Esophagus squamous epithelium (tissue), 5 donors: ENCODE measurements at places on chromosomes 11 and 22. TPM values are rescaled to one million over a fixed set of nuclear protein-coding genes. Genes with fewer than 3 reads are reported as not detected.

Gene CLNS1A
- 27.5 TPM for total RNA-seq

Gene ELMOD1
- total RNA-seq, result not detected

Gene LRRC56
- total RNA-seq, result 0.85 TPM

- DNase-seq, result no peak
- no peaks in the 10 kb centered on the region for H3K27me3 ChIP-seq
- H3K4me1 ChIP-seq, result peaks cover 13% of the 10 kb centered on the region
Observed at GRCh38 chr11:58688789-58689503, 42.8 kb downstream of the GLYAT start.

DNA sequence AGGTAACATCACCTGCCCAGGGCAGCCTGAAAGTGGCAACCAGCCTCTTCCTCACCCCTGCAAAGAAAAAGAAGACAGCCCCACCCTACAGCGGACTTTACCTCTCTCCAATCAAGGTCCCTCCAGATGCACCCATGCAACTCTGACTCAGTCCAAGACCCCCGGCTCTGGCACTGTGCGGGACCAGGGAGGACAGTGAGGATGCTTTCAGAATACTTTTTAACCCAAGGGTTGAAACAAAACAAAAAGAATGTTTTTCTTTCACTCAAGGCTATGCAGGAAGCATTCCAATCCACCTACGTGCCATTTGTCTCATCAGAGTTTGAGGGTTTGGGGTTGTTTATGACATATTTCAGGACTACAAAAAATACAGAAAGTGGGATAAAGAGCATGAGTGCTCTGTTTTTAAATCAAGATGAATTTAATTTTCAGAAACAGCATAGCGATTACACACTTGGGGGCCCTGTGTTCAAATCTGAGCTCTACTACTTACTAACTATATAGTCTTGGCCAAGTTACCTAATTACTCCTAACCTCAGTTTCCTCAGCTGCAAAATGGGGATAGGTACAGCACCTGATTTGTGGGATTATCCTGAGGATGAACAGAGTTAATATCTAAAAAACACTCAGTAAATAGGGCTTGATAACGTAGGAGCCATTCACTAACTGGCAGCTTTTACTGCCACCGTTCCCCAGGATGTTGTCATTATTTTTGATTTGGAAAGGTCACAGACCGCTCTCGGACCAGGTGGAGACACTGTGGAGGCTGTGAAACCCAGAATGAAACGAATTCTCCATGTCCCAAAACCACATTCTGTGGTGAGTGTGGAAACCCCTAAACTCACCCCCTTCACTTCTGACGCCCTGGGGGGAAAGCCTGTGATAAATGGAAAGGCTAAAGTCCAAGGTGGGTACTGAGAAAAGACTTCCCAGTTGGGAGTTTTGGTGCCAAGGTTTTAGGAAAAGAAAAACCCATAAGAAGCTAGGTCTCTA is 5.6 kb downstream of the PLAAT3 start:
- no peak overlapping the region for H3K27ac ChIP-seq
- peaks cover 18% of the 10 kb centered on the region for H3K4me1 ChIP-seq
- no peaks in the 10 kb centered on the region for H3K27me3 ChIP-seq
- DNase-seq, result no peak
- no peaks in the 10 kb centered on the region for H3K36me3 ChIP-seq

GRCh38 chr11:43944761-43945311 is 2.4 kb downstream of the C11orf96 start:
- no peaks in the 10 kb centered on the region for H3K36me3 ChIP-seq
- peak overlapping the region; percentile 49 for H3K4me3 ChIP-seq
- DNase-seq, result no peak
- H3K4me1 ChIP-seq, result peaks cover 21% of the 10 kb centered on the region
- peaks cover 4% of the 10 kb centered on the region for H3K27me3 ChIP-seq

DNA sequence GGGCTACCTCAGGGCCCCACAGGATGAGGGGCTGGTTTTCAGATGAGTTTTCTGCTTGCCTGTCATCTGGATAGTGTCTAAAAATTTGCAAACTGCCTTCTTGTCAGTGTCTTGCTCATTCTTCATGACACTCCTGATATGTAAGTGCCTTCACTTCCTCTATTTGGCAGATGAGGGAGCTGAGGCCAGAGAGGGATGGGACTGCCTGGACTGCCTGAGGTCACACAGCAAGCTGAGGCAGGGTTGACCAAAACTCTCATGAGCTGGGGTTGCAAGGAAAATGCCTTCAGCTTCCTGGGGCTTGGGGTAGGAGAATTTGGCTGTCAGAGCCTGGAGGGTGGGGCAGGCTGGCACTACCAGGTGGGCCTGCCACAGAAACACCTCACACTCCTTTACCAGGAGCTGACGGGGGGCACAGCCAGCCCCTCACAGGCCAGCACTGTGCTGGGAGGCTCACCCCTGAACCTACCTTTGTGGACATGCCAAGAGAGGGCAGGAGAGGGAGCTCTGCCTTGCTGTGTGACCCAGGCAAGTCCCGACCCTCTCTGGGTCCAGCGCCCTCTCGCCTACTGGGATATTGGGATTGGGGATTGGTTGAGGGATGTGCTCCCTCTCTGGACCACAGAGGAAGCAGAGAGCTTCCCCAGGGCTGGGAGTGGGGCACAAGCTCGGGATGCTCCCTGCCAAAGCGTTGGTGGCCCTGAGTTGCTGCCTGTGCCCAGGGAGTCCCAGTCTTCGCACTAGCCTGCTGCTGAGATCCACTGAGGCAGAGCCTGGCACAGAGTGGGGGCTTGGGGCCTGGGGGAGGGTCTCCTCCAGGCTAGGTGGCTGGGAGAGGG is 1.9 kb upstream of the P2RY6 start:
- peaks cover 39% of the 10 kb centered on the region for H3K4me1 ChIP-seq
- H3K27me3 ChIP-seq, result no peaks in the 10 kb centered on the region
- H3K4me3 ChIP-seq, result no peak overlapping the region
- no peak for DNase-seq
- H3K27ac ChIP-seq, result no peak overlapping the region

GRCh38 chr11:2108675-2109491 is 30.3 kb downstream of the IGF2 start:
- H3K4me1 ChIP-seq, result no peaks in the 10 kb centered on the region
- no peak for DNase-seq
- no peak overlapping the region for H3K4me3 ChIP-seq
- no peak overlapping the region for H3K27ac ChIP-seq
- H3K27me3 ChIP-seq, result peaks cover 40% of the 10 kb centered on the region
- H3K36me3 ChIP-seq, result no peaks in the 10 kb centered on the region

- H3K4me3 ChIP-seq, result no peak overlapping the region
- H3K4me1 ChIP-seq, result no peaks in the 10 kb centered on the region
- H3K27me3 ChIP-seq, result no peaks in the 10 kb centered on the region
- no peak overlapping the region for H3K27ac ChIP-seq
- H3K36me3 ChIP-seq, result peaks cover 23% of the 10 kb centered on the region
- DNase-seq, result no peak
Observed at GRCh38 chr11:128776069-128776423, 82.2 kb downstream of the FLI1 start.

- no peaks in the 10 kb centered on the region for H3K27me3 ChIP-seq
- no peak overlapping the region for H3K4me3 ChIP-seq
- no peak for DNase-seq
- H3K4me1 ChIP-seq, result peaks cover 30% of the 10 kb centered on the region
- no peak overlapping the region for H3K27ac ChIP-seq
- no peaks in the 10 kb centered on the region for H3K36me3 ChIP-seq
Observed at GRCh38 chr11:75812542-75813040, 2.4 kb upstream of the UVRAG start.
